ENCODE measurements at places on chromosomes 2 and 18. TPM values are rescaled to one million over a fixed set of nuclear protein-coding genes. Genes with fewer than 3 reads are reported as not detected.
A peak's percentile ranks its signal among the peaks of the same experiment; 100 is the strongest.

DNA sequence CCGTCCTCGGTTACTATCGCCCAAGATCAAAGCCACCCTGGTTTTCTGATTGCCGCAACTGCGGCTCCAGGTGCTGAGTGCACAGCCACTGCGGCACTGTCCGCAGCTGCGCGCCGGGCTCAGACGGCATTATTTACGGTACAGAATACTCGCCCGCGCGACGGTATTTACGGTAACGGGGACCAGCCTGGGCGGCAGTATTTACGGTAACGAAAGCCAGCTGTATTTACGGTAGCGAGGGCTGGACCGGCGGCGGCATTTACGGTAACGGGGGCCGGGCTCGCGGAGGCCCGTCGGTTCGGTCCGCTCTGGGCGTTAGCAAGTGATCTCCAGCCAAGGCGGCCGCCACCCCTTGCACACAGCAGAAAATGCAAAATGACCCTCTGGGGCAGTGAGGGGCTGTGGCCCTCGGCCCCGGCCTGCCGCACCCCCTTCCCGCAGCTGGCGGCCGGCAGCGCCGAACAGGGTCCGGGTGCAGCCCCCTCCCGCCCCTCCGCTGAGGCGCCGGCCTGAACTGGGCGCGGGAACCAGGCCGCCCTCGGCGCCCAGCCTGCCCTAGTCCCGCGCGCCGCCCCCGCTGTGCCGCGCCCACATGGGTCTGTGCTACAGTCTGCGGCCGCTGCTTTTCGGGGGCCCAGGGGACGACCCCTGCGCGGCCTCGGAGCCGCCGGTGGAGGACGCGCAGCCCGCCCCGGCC lies at the start of gene GNAL:
Gene GNAL (plus strand): TSS at position 293 of the 697 bp plus-strand sequence. CDS start 300 bp downstream, at position 593.
- peaks cover 11% of the 10 kb centered on the region for H3K4me1 ChIP-seq
- no peak within 1 kb of the TSS for H3K4me3 ChIP-seq
- H3K27ac ChIP-seq = no peak within 1 kb of the TSS
- peak; percentile 59 for DNase-seq
- no peaks in the 10 kb centered on the region for H3K36me3 ChIP-seq

BUB1 gene
- total RNA-seq = 4.2 TPM

UGT1A10 gene
- total RNA-seq = not detected

GRCh38 chr2:58856100-58856499 lies 615.0 kb upstream of the FANCL start:
- H3K27me3 ChIP-seq = no peaks in the 10 kb centered on the region
- no peaks in the 10 kb centered on the region for H3K4me1 ChIP-seq
- no peaks in the 10 kb centered on the region for H3K36me3 ChIP-seq
- no peak overlapping the region for H3K4me3 ChIP-seq
- H3K27ac ChIP-seq = no peak overlapping the region

ANKRD12 gene
- total RNA-seq = 136 TPM

STARD6 gene
- total RNA-seq = not detected

ANKRD62 gene
- total RNA-seq = not detected

DNA sequence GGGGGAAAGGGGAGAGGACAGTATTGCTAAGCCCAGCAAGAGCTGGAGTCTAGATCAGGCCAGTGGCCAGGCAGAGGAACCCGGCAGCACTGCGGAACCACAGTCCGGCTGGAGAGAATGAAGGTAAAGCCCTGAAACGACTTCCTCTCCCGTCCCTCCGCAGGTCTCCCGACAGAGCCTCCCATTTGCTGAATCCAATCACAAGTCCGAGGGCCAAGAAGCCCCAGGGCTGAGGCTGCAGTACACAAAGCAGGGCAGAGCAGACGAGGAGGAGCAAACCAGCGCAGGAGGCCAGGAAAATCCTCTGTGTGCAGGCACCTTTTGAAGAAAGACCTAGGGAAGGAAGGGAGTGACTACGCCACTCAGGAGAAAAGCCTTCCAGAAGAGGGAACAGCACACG lies 104.4 kb downstream of the OSBPL1A start:
- no peaks in the 10 kb centered on the region for H3K4me1 ChIP-seq
- no peak overlapping the region for H3K4me3 ChIP-seq
- no peaks in the 10 kb centered on the region for H3K36me3 ChIP-seq
- no peaks in the 10 kb centered on the region for H3K27me3 ChIP-seq
- DNase-seq = no peak

- H3K27ac ChIP-seq = no peak overlapping the region
- no peaks in the 10 kb centered on the region for H3K36me3 ChIP-seq
- no peak overlapping the region for H3K4me3 ChIP-seq
- H3K4me1 ChIP-seq = peaks cover 10% of the 10 kb centered on the region
- H3K27me3 ChIP-seq = no peaks in the 10 kb centered on the region
Measured at GRCh38 chr2:43405829-43406228, 179.4 kb upstream of the ZFP36L2 start.

Data from natural killer cell (primary cell).